ENCODE measurements at places on chromosomes 2 and 18. TPM values are rescaled to one million over a fixed set of nuclear protein-coding genes. Genes with fewer than 3 reads are reported as not detected.

The UGT1A10 gene
- not detected for total RNA-seq

The SOWAHC gene
- total RNA-seq, result 32.5 TPM

The HOXD11 gene
- total RNA-seq, result 8.6 TPM

The LINC00305 gene
- not detected for total RNA-seq

The PTCD3 gene
- 87.9 TPM for total RNA-seq

The AKAIN1 gene
- total RNA-seq, result not detected

The KLHL41 gene
- total RNA-seq, result 0.77 TPM

The DSG1 gene
- total RNA-seq, result 0.14 TPM

The NTSR2 gene
- total RNA-seq, result not detected

The RETREG2 gene
- total RNA-seq, result 18.2 TPM

- DNase-seq, result no peak
Observed at GRCh38 chr18:23281626-23282436, 146.5 kb downstream of the CABLES1 start.

- DNase-seq, result peak; percentile 73
Observed at GRCh38 chr2:241877989-241878970, 8.8 kb downstream of the RTP5 start.

GRCh38 chr2:201855356-201855755, 49.0 kb downstream of the CDK15 start:
- DNase-seq, result no peak

DNA sequence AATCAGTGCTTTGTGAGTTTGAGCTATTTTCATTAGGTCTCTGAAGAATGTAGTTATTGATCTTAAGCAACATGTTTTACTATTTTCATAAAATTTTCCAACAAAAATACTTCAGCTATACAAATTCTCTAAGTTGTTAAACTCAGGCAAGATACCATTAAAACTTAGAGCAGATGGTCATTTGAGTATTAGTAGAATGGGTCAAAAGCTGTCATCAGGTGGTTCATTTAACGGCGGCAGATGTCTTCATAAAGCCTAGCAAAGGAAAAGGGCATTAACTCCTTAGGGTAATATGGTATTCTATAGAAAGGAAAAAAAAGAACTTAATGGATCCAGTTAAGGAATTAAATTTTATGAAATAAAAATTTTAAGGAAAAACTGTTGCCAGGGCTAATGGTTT, 19.2 kb downstream of the MIB1 start:
- DNase-seq, result no peak

DNA sequence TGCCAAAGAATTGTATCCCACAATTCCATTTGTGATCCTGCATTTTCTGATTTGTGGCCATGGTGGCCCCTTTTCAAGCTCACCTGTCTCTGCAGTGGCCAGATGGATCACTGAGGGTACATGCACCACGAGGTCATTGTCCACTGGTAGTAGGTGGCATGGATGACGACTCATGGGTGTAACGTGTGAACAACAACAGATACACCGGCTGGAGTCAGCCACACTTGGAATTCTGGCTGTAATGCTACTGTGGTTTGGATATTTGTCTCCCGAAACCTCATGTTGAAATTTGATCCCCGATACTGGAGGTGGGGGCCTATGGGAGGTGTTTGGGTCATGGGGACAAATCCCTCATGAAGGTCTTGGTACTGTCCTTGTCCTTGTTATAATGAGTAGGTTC, 102.2 kb upstream of the TAF1B start:
- no peak for DNase-seq

DNA sequence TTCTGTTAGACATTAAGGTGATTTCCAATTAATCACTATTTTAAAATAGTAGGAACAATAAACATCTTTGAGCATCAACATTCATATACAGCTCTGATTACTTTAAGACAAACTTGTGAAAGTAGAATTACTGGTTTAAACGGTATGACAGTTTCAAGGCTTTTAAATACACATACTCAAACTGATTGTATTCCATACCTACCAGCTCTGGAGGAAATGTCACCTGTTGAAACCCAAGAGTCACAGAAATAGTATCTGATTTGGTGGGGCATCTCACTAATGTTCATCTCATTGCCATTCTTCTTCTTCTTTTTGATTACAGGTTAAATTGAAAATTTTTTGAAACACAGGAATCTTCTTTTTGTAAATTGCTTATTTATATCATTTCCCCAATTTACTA, 36.2 kb downstream of the USP40 start:
- DNase-seq, result no peak

DNA sequence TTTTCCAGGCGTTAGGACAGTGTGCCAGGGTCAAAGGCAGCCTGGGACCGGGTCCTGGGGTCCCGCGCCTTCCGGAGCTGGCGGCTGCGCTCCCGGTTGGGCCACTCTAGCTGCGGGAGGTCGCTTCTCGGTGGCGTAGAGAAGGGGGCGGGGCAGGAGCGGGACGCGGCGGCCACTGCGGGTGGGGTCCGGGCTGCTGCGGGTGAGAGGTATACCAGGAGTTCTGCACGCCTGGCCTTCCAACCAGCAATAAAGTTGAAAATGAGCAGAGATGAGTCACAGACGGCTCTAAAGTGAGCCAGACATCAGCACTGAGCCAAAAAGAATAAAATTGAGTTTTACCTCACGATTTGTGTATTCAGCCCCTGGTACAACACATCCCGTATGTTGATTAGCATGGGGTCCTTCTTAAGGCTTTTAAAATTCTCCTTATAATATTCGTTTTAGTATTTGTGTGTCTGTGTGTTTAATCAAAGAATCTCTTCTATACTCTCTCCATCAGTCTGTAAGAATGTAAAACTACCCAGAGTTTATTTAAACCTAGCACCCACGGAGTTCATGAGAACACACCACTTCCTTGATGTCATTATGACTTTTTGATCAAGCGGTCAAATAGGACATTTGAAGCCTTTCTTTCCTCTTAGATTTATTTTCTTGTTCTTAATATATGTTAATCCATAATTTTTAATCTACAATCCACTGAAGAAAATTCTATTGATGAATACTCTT, at the start of gene C1GALT1C1L:
Gene C1GALT1C1L, minus strand, starts transcription at position 108 of the 729 bp plus-strand sequence. Its CDS starts 107 bp downstream, at position 1.
- peak; percentile 85 for DNase-seq

DNA sequence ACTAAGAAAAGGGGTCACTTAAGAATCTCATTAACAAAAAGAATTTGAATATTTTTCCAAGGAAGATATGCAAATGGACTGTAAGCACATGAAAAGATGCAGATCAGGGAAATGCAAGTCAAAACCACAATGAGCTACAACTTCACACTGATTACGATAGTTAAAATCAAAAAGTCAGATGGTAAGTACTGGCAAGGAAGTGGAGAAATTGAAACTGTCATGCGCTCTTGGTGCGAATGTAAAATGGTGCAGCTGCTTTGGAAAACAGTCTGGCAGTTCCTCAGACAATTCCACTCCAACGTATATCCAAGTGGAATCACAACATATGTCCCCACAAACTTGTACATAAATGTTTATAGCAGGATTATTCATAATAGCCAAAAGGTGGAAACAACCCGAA, 81.4 kb downstream of the MSH2 start:
- no peak for DNase-seq

GRCh38 chr18:58863539-58864145, 1.0 kb upstream of the ZNF532 start:
- DNase-seq, result peak; percentile 30
